Activated CD8-positive, alpha-beta memory T cell treated with anti-CD3 and anti-CD28 coated beads, Interleukin-2, amount 10 ng/mL, durations not matched to agents 7 days and 5 days (primary cell): ENCODE measurements at places on chromosomes 2 and 18.

DNA sequence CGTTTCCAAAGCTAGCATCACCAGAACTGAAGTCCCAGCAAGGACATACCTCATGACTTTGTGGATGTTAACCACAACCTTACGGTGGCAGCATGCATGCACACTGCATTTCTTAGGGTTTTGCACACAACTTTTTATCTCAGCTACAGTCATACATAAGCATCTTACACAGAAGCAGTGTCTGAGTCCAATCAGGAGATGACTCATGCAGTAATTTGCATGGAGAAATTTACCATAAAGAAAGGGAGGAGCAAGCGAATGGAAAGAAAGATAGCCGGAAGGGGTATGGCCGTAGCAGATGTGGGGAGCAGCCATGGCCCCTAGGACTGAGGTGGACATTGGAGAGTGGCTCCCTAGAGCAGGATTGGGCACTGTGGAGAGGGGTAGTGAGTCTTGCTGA, 522.5 kb downstream of the GALR1 start:
- H3K4me1 ChIP-seq: no peaks in the 10 kb centered on the region
- H3K27ac ChIP-seq: no peak overlapping the region
- no peaks in the 10 kb centered on the region for H3K36me3 ChIP-seq
- H3K27me3 ChIP-seq: no peaks in the 10 kb centered on the region
- no peak overlapping the region for H3K4me3 ChIP-seq
- no peak for DNase-seq

DNA sequence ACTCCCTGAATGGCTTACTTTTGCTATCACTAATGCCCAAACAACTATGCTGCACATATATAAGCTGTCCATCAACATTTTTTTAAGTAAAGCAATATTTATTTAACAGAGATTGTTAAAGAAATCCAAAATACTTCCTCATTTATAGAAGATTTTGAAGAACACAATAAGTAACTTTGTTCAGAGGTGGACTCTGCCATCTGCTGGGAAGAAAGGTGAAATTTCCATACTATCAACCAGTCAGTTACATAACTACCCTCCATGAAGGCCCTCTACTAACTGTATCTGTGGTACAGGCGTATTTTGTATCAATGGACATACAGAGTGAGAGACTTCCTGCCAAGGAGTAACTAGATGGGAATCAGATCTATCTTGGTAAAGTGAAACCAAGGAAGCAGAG, 106.0 kb downstream of the DTNB start:
- no peak for DNase-seq
- no peaks in the 10 kb centered on the region for H3K27me3 ChIP-seq
- H3K36me3 ChIP-seq: peaks cover 3% of the 10 kb centered on the region
- H3K27ac ChIP-seq: peak overlapping the region; percentile 82

DNA sequence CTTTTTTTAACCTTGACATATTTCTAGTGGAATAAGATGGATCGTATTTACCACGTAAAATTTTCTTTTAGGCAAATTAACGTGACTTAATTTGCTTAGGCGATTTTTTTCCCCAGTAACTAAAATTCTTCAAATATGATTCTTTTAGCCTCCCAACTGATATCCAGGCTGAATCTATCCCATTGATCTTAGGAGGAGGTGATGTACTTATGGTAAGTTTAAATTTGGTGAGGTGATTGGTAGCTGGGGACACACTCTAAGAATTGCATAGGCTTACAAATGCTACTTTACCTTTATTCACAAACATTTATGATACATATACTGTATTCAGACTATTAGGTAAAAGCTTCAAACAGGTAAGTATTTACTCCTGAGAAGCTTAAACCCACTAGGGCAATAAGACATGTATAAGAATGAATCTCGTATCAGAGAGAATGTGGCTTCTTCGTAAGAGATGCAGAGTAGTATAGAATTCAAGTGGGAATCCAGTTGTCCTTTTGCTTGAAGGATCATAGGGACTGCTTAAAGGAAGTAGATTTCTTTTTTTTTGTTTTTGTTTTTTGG, 3.8 kb downstream of the DDX1 start:
- H3K4me3 ChIP-seq: no peak overlapping the region
- DNase-seq: no peak
- no peaks in the 10 kb centered on the region for H3K27me3 ChIP-seq
- H3K27ac ChIP-seq: no peak overlapping the region

DNA sequence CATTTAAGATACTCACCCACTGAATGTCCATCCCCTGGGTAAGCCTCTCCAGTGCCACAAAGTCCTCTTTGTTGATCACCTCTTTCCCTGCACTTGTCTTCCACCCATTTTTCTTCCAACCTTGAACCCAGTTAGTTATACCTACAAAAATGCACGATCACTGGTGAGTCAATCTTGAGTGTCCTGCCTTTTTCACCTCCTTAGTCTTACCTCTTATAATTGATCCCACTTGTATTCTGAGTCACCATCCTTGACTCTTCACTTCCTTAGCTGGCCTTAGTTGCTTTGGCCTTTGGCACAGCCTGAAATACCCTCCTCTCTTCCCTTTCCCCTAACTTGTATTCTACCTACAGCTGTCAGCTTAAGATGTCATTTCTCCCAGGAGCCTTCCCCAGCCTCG, 10.2 kb downstream of the RNASEH1 start:
- peak overlapping the region; percentile 8 for H3K27ac ChIP-seq
- H3K4me3 ChIP-seq: no peak overlapping the region
- H3K4me1 ChIP-seq: no peaks in the 10 kb centered on the region
- DNase-seq: no peak
- peaks cover 67% of the 10 kb centered on the region for H3K36me3 ChIP-seq
- no peaks in the 10 kb centered on the region for H3K27me3 ChIP-seq

GRCh38 chr2:121400201-121400600, 115.2 kb upstream of the TFCP2L1 start:
- H3K4me3 ChIP-seq: no peak overlapping the region
- H3K27ac ChIP-seq: no peak overlapping the region
- no peaks in the 10 kb centered on the region for H3K27me3 ChIP-seq
- DNase-seq: no peak
- no peaks in the 10 kb centered on the region for H3K4me1 ChIP-seq

DNA sequence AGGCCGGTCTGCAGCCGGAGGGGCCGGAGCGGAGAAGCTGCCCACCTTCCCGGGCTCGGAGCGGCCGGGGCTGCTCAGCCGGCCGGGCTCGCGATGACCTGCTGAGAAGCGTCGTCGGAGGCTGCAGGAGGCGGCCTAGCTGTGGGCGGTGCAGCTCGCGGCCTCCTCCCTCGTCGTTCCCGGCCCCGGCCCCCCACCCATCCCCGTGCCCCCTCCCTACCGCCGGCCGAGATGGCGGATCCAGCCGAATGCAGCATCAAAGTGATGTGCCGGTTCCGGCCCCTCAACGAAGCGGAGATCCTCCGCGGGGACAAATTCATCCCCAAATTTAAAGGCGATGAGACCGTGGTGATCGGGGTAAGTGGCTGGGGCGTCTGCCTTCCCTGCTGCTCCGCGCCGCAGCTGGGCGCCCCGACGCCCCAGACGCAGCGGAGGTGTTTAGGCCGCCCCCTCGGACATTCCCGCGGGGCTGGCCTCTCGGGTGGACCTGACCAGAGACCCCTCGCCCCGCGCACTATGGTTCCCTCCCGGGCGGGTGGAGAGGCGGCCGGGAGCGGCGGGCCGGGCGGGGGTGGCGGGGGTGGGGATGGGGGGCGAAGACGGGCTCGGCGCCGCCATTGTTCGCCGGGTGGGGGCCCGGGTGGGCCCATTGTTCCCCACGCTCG, 492 bp downstream of the KIF5C start:
- peak; percentile 48 for DNase-seq
- H3K27me3 ChIP-seq: peaks cover 24% of the 10 kb centered on the region
- peaks cover 5% of the 10 kb centered on the region for H3K36me3 ChIP-seq
- H3K4me3 ChIP-seq: peak overlapping the region; percentile 79

DNA sequence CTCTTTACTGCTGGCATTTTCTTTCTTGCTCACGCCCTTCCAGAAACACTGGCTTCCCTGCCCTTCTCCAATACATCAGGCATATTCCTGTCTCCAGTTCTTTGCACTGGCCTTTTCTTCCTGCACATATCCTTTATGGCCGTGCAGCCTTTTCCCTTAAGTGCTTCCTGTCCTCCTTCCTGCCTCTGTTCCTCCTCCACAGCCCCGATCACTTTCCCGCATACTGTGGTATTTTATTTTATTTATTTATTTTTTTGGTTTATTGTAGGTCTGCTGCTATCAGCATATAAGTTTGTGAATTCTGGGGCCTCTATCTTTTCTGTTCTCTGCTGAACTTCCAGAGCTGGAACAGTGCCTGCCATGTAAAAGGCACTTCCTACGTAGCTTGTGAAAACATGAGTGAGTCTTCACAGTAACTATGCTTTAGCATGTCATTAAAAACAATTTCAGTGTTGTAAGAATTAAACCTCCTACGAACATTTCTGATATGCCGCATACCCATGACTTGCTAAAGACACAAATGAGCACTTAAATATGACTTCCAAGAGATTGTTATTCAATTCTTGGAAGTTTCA, 289.1 kb downstream of the TRIB2 start:
- DNase-seq: no peak
- H3K4me3 ChIP-seq: no peak overlapping the region
- peaks cover 26% of the 10 kb centered on the region for H3K27me3 ChIP-seq
- no peaks in the 10 kb centered on the region for H3K36me3 ChIP-seq
- H3K4me1 ChIP-seq: peaks cover 5% of the 10 kb centered on the region

DNA sequence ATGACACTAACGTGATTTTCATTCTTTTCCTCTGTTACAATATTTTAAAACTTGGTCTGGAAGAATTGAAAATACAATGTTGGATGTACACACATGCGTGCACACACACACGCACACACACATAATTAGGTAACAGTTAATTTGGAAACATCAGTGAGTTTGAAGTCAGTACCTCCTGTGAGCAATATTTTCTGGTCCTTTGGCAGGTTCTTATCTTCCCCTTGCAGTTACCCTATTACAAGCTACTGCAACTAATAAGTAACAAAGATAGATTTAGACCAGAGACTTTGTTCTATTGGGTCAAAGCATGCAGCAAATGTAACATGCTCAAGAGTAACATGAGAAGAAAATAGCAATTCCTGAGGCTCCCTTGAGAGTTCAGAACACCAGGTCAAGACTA, 73.3 kb downstream of the ZNF385B start:
- H3K27ac ChIP-seq: no peak overlapping the region
- H3K4me3 ChIP-seq: no peak overlapping the region
- H3K36me3 ChIP-seq: no peaks in the 10 kb centered on the region
- no peak for DNase-seq
- no peaks in the 10 kb centered on the region for H3K27me3 ChIP-seq
- no peaks in the 10 kb centered on the region for H3K4me1 ChIP-seq

GRCh38 chr2:111249806-111250205, 129.1 kb downstream of the BCL2L11 start:
- peaks cover 2% of the 10 kb centered on the region for H3K27me3 ChIP-seq
- peaks cover 6% of the 10 kb centered on the region for H3K4me1 ChIP-seq
- no peak overlapping the region for H3K27ac ChIP-seq
- no peak for DNase-seq

- DNase-seq: no peak
- peaks cover 65% of the 10 kb centered on the region for H3K36me3 ChIP-seq
- peaks cover 9% of the 10 kb centered on the region for H3K4me1 ChIP-seq
Measured at GRCh38 chr18:36162981-36163380, 24.3 kb upstream of the MOCOS start.

DNA sequence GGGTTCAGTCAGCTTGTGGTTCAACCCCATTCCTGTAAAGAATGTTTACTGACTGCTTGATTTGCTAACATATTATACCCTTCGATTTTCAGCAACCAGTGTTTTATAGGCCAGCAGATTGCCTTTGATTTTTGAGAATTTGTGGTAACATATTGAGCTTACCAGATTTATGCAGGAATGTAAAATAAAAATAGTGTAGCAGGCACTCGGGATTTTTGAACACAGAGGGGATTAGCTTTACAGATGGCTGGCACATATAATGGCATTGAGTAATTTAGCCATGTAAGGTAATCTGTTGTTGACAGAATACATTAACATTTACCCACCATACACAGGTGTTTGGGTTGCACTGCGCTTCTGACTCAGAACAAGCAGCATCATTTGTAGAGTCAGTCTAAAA, 354.0 kb downstream of the LRRTM1 start:
- H3K27ac ChIP-seq: no peak overlapping the region
- no peaks in the 10 kb centered on the region for H3K36me3 ChIP-seq
- no peak overlapping the region for H3K4me3 ChIP-seq
- no peaks in the 10 kb centered on the region for H3K4me1 ChIP-seq
- no peaks in the 10 kb centered on the region for H3K27me3 ChIP-seq

DNA sequence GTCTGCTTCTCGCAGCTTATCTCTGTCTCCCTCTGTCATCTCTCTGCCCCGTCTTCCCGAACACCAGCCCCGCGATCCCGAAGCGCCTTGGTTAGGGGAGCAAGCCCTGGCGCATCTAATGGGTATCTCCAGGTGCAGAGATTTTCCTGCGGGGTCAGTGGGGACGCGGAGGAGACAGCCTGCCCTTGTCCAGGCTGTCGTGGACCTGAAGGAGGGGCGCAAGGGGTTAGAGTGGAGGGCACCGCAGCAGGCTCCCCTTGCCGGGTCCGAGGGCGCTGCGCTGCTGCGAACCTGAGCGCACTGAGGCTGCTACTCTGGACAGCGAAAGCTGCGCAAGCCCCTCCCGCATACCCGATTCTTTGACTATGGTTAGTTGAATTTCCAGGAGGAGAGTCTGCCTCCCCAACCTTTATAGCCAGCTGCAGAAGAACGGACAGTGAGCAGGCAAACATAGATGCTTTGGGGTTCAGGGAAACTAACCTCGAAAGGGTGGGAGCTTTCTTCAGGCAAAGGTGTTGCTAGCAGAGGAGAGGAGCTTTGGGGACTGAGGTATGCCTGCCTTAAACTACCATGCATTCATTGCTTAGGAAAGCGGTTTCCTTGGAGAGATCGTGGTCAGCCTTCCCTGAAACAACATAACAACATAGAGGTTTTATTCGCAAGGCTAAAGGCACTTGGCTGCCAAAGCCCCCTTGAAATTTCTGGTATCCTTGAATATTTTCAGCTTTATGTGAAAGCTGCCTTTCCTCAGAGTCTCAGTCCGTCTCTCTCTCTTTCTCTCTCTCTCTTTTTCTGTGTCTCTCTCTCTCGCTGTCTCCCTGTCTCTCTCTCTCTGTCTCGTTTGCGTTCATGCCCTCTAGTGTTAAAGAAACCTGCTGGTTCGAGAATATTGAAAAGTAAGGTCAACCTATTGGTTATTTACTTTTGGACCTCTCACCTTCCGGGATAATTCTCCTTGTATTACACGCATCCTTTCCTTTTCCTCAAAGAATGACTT, 1.6 kb downstream of the GALNT13 start:
- H3K27me3 ChIP-seq: peaks cover 30% of the 10 kb centered on the region
- H3K36me3 ChIP-seq: peaks cover 3% of the 10 kb centered on the region

DNA sequence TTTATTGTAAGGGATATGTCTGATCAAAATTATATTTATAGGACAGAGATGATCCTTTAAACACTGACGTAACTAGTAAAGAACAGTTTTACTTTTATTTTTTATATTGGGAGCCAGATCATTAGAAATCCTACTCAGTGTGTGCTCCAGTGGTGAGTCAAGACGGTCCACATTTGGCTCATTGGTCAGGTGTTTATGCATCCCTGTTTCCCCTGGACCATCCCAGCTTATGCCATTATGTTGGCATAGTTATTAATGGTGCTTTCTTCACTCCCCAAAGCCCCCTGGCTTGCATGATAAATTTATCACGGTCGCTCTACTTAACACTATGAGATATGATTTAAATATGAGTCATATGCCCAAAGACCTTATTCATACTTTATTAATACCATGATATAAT, 293.4 kb downstream of the XIRP2 start:
- H3K4me3 ChIP-seq: no peak overlapping the region
- no peaks in the 10 kb centered on the region for H3K27me3 ChIP-seq
- H3K4me1 ChIP-seq: no peaks in the 10 kb centered on the region
- no peaks in the 10 kb centered on the region for H3K36me3 ChIP-seq
- no peak overlapping the region for H3K27ac ChIP-seq

- H3K27ac ChIP-seq: peak overlapping the region; percentile 23
- H3K36me3 ChIP-seq: no peaks in the 10 kb centered on the region
- H3K27me3 ChIP-seq: peaks cover 57% of the 10 kb centered on the region
- peak; percentile 56 for DNase-seq
- peaks cover 33% of the 10 kb centered on the region for H3K4me1 ChIP-seq
Measured at GRCh38 chr2:36356990-36357846, 1.6 kb downstream of the CRIM1 start.
